NCI-H510A (cell line): ENCODE measurements at places on chromosomes 3 and 15.

- no peak for DNase-seq
Observed at GRCh38 chr3:140165781-140166180, 230.8 kb downstream of the CLSTN2 start.

DNA sequence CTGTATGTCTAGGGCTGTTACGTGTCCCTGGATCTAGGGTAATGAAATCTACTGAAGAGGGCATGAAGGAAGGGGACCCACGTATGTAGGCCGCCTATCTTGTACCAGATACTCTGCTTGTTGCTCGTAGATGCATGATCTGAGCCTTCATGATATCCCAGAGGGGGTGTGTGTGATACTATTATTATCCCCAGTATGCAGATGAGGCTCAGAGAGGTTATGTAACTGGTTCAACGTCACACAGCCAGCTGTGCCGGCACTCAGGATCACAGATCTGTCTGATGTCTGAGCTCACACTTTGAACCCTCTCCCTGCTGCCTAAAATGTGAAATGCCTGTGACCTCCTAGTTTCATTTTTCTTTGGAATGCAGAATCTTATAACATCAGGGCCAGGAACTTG, 36.2 kb upstream of the SEC13 start:
- DNase-seq: no peak

GRCh38 chr15:33154351-33155166, 40.0 kb downstream of the FMN1 start:
- DNase-seq: no peak

DNA sequence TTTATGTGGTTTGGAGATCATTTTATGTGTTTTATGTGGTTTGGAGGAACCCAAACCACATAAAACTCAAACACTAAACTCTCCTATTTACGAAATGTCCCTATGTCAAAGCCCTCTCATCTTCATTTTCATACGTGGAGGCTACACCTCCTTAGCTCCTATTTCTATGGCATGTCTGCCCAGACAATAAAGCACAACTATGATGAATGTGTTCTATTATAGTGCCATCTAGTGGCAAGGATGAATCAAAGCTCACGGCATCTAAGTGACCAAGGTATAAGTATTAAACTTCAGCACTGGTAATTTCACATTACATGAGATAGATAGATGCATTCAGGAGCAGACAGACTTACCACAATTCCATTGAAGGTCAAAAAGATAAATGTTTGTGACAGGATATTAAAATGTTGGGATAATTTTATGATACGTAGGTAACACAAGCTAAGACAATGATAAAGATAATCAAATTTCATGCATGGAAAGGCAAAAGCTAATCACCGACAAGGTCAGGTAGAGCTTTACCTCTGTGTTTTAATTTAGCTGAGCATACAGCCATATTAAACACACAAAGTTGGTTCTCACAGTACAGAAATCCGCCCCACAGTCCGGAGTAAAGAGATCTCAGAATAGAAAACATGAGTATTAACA, 130.6 kb upstream of the FHIT start:
- DNase-seq: no peak

DNA sequence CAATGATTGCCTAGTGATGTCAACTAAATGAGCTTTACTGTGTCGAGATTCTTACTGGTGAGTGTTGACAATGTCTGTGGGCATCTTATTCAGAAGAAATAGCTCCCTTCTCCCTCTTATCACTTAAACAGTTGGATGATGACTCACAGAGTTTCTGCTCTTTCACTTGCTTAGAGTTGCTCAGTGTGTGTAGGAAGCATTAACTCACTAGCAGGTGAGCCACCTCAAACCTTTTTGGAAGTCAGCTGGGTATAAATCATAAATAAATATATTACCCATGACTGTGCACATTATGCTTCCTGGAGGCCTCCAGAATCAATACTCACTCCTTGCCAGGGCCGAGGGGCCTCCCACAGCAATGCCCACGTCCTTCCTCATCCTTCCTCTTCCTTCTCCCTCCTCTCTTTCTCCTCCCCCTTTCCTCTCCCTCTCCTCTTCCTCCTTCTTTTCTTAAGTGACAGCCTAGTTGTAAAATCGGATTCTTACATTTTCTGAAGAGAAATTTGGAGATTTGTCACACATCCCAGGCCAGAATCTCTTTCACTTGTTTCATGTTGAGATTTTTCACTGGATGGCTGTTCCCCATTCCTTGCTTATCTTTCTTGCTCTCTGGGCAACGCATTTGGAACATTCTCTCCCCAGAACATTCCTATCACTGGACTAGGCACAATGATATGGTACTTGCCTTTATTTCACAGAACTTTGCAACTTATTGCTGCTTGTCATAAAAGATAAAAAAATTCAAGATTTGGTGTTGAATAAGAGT, 17.5 kb downstream of the SHC4 start:
- no peak for DNase-seq

- no peak for DNase-seq
Observed at GRCh38 chr3:40741729-40742128, 217.0 kb downstream of the ZNF621 start.

- DNase-seq: no peak
Observed at GRCh38 chr3:67650084-67650483, 4.3 kb downstream of the SUCLG2 start.

DNA sequence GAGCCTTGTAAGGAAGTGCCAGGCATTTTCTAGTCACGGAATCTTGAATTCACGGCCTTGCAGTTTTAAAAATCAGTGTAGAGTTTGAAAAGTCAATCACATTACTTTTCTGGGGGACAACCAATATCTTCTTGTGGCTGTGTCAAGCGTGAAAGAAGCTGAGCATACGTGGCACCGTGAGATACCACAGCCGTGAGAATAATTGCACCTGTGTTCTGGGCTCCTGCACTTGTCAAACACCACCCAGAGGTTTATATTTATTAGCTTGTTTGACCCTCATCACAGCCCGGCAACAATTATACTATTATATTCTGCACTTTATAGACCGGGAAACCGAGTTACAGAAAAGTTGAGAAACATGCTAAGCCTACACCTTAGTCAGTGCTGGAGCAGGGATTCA, 45.2 kb downstream of the ARRDC4 start:
- DNase-seq: no peak

GRCh38 chr3:136734382-136735070, 17.7 kb downstream of the STAG1 start:
- DNase-seq: no peak

GRCh38 chr3:41419809-41420208, 220.5 kb downstream of the CTNNB1 start:
- no peak for DNase-seq

DNA sequence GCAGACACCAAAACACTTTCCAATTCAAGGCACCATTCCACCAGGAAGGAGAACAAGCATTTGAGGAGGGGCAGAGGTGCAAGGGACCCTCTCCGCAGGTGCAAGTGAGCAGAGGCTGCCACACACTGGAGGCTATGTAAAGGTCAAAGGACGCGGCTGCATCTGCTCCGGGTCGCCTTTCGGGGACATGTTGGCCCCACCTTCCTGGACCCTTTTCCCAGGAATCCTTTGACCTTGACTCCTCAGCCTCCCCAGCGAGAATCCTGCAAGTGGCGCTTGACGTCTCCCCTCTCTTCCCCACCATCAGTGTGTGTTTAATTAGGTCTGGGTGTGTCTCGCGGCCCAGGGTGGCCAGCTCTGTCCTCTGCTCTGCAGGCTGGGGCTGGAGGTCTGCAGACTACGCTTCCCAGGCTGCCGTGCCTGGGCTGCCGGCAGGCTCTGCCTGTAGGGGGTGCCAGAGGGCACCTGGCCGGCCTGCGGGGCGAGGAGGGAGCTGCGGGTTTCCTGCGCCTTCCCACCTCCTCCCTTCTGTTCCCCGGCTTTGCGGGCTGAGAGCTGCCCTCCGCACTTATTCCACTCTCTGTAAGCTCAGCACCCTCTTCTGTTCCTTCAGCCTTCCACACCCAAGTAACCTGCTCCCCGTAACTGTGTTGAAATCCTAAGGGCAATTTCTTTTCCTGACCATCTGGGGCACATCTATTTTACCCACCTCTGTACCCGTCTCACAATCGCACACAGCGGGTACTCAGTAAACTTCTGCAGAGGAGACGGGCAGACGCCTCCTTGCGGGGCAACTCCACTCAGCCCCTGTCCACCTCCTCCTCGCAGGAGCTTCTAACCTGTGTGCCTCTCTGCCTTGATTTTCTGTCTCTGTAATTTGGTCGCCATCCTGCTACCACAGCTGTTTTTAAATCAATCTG, 129.8 kb downstream of the NSMCE3 start:
- DNase-seq: no peak

DNA sequence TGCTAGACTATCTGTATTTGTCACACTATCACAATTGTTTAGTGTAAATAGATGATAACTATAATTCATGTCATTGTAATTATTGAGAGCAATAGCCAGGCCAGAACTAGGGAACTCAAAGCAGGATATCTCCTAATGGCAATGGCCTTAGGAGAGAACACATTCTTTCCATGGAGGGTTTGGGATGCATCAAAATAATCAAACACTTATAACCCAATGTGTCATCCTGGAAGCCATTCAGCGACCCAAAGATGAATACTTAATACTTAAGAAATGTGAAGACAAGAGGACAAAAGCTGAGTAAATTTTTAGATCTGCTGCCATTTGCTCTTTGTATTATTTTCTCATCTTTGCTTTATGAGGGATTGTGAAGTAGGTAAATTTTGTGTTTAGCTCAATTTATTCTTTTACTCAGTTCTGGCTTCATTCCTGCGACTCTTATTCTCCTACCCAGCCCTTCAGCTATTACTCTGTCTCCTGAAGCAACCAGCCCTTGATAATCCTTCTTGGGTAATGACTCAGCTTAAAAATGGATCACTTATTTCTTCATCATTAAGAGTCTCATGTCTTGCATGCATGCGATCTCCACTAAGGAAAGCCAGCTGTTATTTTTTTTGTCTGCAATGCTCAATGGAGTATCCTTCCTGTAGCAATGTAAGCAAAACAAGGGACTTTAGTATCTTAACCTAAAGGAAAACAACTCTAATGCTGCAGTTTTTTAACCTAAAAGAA, 2.0 kb downstream of the OR4F15 start:
- DNase-seq: no peak

GRCh38 chr3:171873580-171873979, 30.4 kb downstream of the TMEM212 start:
- DNase-seq: peak; percentile 5

GRCh38 chr15:57184502-57184901, 191.8 kb upstream of the CGNL1 start:
- DNase-seq: no peak

DNA sequence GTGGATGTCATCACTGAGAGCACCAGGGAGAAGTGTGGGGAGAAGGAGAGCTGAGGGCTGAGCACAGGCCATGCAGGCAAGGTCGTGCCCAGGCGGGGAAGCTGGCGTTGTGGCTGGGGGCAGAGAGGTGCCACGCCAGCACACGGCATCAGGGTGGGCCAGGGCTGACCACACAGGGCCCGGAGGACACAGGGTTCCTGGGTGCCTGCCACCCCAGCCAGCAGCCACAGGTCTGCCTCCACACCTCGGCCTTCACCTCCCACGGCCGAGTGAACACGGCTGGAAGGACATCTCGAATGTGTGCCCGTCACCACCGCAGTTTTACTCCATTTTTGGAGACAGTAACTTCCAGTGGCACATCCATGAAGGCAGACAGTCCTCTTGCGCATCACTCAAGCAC, 77.1 kb downstream of the ATP10A start:
- DNase-seq: no peak

DNA sequence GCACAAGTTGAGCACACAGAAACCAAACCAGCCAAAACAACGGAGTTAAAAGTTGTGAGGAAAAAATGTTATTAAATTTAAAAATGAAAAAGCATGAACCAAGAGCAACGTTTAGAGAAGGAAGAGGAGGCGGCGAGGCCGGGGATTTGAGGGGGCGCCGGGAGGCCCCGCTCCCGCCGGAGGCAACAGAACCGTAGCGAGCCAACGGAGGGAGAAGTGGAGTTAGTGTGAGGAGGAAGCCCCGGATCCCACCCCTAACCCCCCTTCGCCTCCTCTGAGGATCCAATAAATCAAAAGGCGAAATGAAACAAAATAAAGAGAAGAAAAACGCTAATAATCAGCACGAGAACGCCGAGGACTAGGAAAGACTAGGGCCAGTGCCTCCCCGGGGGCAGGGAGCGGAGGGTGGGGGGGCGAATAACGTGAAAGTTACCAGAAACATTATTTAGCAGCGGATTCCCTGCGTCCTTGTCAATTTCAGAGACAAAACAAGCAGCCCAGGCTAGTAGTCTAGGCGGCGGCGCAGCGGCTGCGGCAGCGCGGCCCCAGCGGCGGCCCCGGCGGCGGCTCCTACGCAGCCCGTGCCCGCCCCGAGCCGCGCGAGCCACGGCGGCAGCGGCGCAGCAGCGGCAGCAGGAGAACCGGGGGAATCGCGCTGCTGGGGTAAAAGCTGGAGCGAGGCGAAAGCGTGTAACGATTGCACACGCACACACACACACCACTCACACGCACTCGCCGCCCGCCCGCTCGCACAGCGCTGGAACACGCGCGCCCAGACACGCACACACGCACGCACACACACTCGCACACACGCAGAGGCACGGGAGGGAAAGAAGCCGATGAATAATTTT, 1.7 kb downstream of the MEIS2 start:
- no peak for DNase-seq

GRCh38 chr15:62895905-62896316, 146.6 kb upstream of the TPM1 start:
- no peak for DNase-seq

DNA sequence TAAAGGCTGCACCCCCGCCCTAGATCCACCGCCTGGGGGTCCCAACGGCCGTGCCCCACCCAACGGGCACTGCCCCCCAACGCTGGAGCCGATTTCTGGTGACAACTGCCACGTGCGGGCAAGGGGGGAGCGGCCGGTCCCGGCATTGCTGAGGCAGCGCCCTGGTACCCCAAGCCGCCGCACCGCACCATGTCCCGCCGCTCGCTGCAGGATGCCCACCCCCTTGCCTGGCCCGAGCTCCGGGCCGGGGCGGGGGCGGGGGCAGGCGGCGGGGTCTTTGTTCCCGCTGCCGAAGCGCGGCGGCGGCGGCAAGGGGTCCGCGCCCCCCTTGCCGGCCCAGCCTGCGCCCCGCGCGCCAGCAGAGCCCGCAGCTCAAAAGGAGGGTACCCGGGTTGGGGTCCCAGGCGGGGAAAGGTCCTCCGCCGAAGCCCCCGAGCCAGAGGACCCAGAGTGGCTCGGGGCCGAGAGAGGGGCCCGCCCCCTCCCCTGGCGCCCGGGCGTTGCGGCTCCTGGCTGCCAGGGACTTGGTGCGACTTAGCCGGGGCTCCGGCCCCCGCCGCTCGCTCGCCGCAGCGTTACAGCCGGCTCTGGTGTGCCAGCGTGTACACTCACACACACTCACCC, 678 bp downstream of the SEMA7A start:
- DNase-seq: no peak
